Endodermal cell (in vitro differentiated cells): ENCODE measurements at places on chromosomes 4 and X.

GRCh38 chr4:80507077-80507476 lies 171.5 kb downstream of the CFAP299 start:
- DNase-seq = no peak

- peak; percentile 95 for DNase-seq
Measured at GRCh38 chr4:7719354-7720174, 220.1 kb downstream of the AFAP1 start.

- DNase-seq = no peak
Measured at GRCh38 chr4:6714954-6715353, 1.0 kb upstream of the BLOC1S4 start.

GRCh38 chrX:79588233-79588632 lies 221.1 kb upstream of the ITM2A start:
- DNase-seq = no peak

GRCh38 chr4:6475492-6476020 lies 3.1 kb upstream of the PPP2R2C start:
- peak; percentile 41 for DNase-seq

GRCh38 chr4:33518856-33519255 lies 2725.5 kb downstream of the ARAP2 start:
- no peak for DNase-seq

DNA sequence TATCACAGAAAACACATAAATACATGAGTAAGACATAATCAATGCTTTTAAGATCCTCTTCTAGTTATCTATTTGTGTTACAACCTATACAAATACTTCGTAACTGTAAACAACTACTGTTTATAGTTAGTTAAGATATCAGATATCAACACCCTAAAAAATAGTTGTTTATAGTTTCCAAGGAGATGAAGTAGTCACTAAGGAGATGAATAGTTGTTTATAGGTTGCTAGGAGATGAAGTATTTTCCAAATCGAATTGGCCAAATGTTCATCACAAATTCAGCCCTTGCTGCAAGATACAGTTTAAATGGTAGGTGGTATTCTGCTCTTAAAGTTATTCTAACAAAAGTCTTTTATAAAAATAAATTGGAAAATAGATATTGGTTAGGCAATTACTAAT lies 618.2 kb upstream of the PCDH10 start:
- DNase-seq = no peak

DNA sequence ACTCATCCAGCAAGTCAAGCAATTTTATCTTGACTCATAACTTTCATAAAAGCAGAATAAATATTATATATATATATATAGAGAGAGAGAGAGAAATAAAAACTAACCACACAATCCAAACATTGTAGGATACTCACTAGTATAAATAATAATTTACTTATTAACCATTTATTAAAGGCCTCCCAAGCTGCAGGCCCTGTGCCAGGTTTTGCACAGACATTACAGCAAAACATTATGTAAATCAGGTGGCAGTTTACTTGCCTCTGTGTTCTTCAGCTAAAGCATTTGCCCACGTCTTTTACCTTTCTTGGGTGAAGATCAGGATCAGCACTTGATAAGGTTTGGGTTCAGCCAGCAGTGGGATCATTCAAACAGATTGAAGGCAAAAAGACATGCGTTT lies 75.6 kb downstream of the CLDN22 start:
- no peak for DNase-seq

DNA sequence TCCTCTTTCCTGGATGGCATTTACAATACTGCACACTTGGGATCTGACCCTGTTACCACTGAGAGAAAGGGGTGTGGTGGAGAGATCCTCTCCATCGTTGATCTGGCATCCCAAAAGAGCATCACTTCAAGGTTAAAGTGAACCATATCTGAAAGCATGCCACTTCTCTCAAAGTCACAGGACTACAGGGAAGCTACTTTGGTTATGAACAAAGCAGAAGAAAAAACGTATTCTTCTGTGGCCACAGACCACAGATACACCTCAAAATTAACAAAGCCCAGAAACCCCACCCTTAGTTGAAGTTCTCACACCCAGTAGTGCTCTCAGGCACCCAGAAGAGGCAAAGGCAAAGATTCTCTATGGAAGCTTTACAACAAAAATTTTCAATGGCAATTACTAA lies 108.3 kb downstream of the JADE1 start:
- no peak for DNase-seq

GRCh38 chrX:108396188-108396891 lies 41.9 kb downstream of the COL4A6 start:
- peak; percentile 66 for DNase-seq

- no peak for DNase-seq
Measured at GRCh38 chr4:65954416-65954815, 284.1 kb upstream of the EPHA5 start.
